AG04449 (cell line): ENCODE measurements at places on chromosomes 4 and X.

DNA sequence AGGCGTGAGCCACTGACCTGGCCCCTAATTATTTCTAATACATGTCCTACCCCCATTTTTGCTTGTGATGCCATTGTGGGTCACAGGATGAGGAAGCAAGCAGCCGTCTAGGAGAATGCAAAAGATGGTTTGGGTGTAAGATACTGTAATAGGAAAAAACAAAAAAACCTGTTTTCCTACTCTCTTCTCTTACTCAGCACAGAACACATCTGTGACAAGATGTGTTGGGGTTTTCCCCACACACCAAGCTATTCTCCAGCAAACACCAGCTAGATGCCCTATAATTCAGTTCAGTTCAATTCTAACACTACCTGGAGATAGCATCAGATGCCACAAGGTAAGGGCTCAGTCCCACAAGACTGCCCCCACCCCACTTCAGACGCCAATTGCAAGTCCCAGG lies 15.3 kb upstream of the HPRT1 start:
- no peak for DNase-seq

GRCh38 chrX:40057405-40057804 lies 40.4 kb downstream of the BCOR start:
- DNase-seq = no peak

GRCh38 chrX:12332786-12333347 lies 194.6 kb downstream of the FRMPD4 start:
- DNase-seq = no peak

GRCh38 chr4:185016946-185017758 lies 1.1 kb upstream of the HELT start:
- no peak for DNase-seq

DNA sequence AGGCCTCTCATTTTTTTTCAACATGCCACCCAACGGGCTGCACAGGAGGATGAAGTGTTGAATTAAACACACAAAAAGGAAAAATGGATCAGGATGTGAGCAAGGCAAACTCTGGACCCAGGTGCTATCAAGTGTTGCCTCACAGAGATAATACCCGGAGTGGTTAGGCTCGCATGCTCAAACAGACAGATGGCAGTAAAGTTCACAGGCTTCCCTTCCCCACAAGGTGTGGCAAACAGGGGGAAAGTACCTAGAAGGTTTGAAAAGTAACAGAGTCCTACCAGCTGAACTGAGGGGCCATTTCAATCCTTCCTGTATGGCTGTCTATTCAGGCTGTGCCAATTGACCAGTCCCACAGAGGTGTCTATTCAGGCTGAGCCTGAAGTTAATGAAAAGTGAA lies 123.9 kb upstream of the GC start:
- DNase-seq = no peak

DNA sequence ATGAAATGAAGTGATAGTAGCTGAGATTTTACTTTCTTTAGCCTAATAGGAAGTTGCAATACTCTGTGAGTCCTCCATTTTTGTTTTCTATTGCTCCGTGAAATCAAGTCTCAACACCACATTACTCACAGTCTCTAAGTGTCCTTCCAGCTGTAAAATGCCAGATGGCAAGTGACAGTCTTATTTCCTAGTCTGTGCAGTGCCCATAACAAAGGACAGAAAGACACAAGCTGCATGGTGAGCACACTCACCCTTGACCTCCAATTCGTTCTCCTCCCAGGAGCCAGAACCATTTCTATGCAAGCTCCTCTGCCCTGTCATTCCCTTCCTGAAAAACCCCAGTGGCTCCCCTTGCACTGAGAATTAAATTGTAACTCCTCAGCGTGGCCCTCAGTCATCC lies 101.6 kb downstream of the PARM1 start:
- DNase-seq = no peak

GRCh38 chr4:112747036-112747435 lies 110.1 kb downstream of the LARP7 start:
- no peak for DNase-seq

DNA sequence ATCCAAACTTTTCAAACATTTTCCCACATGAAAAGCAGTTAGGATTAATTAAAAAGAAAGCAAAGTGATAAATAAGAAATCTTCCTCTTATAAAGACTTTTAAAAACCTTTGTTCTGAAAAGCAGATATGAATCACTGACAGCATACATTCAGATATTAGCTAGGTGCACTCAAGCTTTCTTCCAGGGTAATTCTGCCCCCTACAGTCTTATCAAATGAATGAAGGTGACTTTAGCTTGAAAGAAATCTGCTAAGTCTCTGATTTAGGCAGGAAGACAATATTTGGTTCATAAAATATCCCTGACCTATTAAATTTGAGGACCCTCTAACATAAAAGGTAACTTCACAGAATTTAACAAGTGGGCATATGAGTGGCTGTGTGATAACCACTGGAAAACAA lies 209.1 kb upstream of the FAM47A start:
- no peak for DNase-seq

DNA sequence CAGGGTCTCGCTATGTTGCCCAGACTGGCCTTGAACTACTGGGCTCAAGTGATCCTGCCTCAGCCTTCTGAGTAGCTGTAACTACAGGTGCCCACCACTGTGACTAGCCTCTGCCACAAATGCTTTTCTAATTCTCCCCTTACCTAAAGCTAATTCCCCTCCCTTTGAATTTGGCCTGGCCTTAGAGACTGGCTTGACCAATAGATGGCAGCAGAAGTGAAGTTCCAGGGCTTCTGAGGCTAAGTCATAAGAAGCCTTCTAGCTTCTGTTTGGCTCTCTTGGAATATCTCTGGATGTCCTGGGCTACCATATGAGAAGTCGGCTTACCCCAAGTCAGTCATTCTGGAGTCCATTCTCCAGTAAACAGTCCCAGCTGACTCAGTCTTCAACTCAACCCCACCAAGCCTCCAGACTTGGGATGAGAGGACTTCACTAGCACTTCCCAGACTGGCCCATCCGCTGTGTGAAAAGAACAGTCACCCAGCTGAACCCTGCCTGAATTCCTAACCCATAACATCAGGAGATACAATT lies 61.0 kb downstream of the HPRT1 start:
- no peak for DNase-seq

GRCh38 chr4:95985051-95985450 lies 145.2 kb downstream of the PDHA2 start:
- no peak for DNase-seq

- DNase-seq = no peak
Observed at GRCh38 chr4:118775405-118775804, 60.5 kb downstream of the SEC24D start.

DNA sequence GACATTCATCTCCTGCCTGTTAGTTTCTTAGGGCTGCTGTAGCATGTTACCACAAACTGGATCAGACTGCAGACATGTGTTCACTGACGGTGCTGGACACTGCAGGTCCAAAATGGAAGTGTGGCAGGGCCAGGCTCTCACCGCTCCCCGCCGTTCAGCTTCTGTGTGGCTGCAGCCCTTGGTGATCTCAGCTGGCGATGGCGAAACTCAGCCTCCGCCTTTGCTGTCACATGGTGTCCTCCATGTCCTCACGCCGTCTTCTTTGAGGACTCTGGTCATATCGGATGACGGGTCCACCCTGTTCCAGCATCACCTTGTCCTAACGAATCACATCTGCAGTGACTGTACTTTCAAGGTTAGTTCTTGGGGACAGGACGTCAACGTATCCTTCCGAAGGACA lies 25.9 kb upstream of the HELT start:
- DNase-seq = no peak

DNA sequence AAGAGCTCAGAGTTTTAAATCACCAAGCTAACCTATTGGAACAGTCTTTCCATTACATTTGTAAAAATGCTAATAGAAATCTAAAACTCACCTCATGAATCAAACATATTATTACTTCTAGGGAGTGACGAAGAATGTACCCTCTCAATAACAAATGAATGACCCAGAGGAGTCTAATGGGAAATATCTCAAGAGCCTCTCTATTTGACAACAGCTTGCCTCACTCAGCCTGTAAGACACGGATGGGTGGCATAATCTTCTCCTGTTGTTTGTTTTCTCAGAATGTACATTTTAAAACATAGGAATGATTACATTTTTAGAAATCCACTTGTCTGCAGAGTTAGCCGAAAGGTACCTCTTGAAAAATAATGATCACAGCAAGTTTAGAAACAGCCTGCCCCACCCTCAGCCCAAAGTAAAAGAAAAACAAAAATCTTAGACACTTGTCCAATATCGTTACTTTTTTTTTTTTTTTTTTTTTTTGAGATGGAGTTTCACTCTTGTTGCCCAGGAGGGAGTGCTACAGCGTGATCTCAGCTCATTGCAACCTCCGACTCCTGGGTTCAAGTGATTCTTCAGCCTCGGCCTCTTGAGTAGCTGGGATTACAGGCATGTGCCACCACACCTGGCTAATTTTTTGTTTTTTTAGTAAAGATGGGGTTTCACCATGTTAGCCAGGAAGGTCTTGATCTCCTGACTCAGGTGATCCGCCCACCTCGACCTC lies 183.6 kb upstream of the FTHL17 start:
- no peak for DNase-seq

DNA sequence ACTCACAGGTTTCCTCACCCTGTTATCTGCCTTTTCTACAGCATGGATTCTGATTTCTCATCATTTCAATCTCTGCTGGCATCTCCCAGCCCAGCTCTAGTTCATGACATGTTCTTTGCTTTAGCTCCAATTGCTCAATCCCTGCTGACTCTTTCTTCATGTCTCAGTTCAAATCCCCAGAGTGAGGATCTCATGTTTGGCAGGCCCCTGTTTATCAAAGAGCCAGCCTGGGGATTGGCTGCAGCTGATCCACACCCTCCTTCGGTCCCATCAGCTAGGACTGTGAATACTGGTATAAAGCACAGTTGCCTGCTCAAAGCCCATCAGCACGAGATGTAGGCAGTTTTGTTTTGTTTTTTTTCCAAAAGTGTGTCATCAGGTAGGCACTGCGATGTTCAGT lies 14.4 kb upstream of the CC2D2A start:
- DNase-seq = no peak

DNA sequence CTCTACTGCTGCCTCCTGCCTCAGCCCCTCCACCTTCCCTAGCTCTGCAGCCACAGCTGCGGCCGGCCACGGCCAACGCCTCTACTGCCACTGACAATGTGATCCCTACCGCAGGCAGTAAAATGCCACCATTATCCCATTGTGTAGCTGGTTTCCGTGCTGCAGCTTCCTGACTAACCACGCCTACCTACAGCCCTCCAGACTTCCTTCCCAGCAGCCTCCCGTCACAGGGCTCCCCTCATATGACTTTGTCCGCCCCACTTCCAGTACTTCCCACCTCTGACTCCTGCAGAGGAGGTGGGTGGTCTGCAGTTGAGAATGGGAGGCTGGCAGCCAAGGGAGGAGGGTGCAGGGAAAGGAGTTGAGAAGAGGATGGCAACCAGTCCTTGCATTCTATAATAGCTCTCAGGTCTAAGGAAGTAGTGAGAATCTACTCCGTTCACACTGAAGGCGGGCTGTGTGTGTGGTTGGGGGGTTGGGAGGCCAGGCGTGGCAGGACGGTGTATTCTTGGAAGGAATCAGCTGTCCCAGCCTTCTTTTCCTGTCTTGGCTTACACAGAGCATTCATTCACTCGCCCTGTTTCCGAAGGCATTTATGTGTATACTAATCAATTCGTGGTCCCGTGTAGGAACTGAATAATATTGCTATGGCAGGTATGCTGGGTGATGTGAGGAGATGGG lies 33.1 kb upstream of the USP51 start:
- no peak for DNase-seq

DNA sequence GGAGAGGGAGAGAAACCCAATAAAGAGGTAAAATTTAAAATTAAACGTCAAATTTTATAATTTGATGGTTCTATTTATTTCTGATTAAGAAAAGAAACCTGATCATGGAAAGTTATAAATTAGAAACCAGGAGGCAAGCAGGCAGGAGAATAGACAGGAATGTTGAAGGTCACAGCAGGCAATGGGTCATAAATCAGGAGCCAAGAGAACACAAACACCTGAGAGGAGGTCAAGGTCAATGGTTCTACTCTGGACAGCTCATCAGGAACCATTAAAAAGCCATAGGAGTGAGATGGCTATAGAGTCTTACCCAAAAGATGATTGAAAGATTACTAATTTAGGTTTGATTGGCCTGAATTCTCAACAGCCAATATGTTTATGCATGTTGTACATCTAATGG lies 126.9 kb upstream of the HCCS start:
- DNase-seq = no peak

- DNase-seq = peak; percentile 26
Observed at GRCh38 chrX:123487236-123487635, 245.6 kb downstream of the THOC2 start.

- no peak for DNase-seq
Observed at GRCh38 chr4:37383579-37384229, 139.2 kb downstream of the NWD2 start.

DNA sequence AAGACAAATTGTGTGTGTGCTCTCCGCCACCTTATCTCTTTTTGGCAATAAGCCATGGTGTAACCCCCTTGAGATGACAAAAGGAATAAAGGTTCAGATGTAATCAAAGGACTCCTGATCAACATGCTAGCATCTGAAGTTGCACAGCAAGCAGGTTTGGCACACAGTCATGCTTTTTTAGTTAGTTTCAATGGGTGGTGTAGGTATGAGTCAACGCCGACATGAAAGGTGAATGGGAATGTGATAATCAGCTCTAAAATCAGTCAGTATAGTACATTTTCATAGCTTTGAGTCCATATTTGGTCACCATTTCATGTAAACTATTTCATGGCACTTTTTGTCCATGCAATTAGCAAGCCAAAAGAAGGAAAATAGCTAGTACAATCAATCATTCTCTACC lies 50.4 kb upstream of the ETNPPL start:
- DNase-seq = no peak

DNA sequence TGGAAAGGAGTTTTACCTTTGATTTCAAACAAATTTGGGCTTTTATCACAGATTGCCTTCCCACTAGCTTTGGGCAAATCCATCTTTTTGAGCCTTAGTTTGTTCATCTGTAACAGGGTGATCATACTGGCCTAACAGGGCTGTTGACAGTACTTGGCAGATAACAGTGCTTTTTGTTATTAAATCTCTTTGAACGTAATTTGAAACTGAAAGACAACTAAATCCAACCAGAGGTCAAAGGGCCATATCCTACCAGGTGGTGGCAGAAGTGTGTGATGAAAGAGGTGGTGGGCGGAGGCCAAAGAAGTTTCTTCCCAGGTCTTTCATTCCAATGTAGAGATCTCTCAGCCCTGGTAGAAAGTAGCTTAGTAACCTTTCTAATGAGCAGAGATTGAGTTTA lies 35.2 kb upstream of the TADA2B start:
- no peak for DNase-seq

DNA sequence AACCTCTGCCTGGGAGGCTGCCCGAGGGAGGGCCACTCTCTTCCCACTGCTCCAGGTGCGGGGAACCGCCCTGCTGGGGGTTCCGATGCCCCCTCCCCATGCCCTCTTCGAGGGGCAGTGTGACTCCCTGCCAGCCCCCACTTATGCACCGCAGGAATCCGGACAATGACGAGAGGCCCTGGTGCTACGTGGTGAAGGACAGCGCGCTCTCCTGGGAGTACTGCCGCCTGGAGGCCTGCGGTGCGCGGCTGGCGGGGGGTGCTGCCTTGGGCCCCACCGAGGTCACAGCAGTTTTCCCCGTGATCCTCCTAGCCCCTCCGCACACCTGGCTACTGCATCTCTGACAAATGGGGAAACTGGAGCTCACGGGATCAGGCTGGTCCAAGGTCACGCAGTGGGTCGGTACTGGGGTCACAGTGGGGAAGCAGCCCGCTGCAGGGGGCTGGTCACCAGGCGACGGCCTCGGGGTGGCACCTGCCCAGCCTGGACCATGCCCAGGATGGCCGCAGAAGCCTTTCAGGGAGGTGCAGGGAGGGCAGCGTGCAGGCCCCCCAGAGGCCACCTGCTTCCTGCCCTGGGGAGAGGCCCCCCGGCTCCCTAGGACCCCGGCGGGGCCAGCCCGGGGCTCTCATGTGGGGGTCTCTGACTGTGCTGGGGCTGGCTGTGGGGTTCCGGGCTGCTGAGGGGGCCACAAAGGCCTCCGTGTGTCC lies 3.5 kb downstream of the HGFAC start:
- no peak for DNase-seq
